ENCODE measurements at places on chromosomes 3 and 15.

DNA sequence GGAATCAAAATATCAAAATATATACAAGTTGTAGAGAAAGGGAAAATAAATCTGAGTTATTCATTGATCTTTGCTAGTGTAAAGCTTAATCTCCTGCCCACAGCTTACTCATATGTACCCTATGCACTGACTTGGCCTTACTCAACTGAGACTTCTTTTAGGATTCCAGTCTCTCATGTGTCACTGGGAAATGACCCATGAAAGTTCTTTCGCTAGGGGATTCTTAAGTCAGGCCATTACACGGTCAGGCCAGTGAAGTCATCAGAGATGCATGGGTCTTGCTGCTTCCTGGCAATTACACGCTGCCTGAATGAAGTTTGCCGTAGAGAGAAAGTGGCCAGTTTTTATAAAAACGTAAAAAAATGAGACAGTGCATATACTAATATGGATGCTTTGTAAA lies 20.7 kb upstream of the LPP start:
- DNase-seq = no peak

DNA sequence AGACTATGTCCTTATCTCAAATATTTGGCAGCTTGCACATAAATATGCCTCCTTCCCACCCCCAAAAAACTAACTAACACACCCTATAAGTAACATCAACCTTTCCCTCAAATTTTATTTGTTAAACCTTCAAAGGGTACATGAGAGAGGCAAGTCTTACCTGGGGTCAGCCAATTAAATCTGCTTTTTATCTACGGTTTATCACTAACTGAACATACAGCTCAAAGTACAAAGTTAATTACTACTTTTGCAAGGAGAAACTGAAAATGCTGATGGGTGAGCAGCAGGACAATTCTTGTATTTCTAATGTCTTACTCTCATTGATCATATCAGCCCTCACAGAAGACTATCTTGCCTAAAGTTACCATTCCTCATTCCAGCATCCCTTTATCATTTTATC lies 34.6 kb downstream of the MTHFS start:
- DNase-seq = no peak

- DNase-seq = no peak
These were observed 12.2 kb upstream of the POLR2M start for GRCh38 chr15:57694279-57694678.

GRCh38 chr3:45343947-45344346 lies 44.4 kb upstream of the LARS2 start:
- no peak for DNase-seq

GRCh38 chr3:112582244-112582874 lies 20.5 kb downstream of the SLC35A5 start:
- DNase-seq = peak; percentile 61

DNA sequence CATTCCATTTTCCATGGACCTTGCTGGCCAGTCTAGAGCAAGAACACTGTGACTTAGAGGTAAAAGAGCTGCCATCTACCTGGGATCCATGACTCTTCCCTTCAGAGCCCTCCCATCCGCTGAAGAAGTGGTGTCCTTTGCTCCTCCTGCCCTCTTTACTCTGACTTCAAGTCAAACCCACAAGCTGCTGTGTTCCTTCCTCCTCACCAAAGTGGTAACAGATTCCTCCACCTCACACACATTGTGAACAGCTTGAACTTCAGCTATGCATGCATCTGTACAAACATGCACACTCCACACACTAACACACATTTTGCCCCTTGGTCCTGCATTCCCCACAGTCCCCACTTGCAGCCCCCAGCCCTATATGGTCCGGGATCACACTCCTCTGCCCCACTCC lies 990 bp downstream of the IQCF5 start:
- DNase-seq = no peak

DNA sequence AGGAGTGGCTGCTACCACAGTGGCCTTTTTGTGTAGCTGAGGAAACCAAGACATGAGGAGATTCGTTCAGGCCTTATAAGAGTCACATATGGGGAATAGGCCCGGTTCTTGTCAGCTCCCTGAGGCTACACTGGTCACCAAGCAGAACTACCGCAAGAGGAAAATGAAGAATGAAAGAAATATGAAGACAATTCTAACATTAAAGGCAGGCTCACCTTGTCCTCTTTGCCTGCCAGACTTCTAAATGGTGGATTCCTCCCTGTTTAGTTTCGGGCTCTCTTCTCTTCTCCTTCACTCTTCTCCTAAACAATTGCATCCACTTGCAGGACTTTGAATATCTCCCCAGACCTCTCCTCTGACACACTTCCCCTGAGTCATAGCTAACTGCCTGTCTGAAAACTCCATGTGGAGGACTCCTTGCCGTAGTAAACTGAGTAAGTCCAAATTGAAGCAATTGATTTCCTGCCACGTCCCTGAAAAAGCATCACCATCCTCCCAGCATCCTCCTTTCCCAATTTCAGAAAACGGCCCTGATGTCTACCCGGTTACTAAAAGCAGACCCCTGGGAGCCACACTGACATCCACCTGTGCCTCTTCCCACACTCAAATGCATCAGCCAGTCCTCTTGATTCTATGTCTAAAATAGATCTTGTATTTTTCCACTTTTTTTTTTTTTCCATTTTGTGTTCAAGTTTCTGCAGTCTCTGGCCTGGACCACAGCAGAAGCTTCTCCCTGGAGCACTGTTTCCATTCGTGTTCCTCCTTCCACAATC lies 30.3 kb upstream of the VEPH1 start:
- no peak for DNase-seq

DNA sequence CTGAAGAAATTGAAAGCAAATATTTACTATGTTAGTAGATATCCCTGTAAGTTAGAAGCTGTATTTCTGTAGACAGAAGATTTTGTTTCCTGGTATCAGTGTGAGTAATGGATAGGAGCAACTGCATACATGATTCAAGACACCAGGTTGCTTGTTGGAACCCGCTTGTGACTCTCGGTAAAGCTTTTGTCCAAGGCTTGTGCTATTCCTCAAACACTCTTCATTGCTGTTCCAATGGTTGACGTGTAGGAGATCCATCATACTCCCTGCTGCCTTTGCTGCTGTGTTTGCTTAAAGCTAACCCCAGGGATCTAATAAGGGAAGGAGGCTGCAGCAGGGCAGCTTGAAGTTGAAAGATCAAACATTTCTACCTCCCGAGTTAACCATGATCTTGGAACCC lies 160.1 kb downstream of the RSRC1 start:
- DNase-seq = no peak

GRCh38 chr15:45228931-45229330 lies 23.1 kb upstream of the SLC28A2 start:
- DNase-seq = no peak

DNA sequence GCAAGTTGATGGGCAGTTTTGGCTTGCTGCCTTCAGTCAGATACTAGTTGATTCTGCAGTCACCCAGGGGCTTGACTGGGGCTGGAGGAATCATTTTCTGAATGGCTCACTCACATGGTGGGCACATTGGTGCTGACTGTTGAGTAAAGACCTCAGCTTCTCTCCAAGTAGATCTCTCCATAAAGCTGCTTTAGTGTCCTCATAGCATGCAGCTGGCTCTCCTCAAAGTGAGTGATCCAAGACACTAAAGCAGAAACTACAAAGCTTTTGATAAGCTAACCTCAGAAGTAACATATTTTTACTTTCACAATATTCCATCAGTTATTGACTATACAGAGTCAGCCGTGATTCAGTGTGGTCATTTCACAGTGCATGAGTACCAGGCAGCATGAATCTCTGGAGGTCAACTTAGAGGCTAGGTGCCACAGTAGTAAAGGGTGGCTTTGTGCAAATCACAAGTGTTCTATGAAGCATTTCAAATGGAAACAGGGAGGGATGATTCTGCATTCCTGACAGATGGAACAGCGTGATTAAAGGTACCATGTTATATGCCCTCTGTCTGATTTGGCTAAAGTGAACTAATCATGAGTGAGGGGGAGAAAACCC lies 24.3 kb upstream of the ATP8B4 start:
- DNase-seq = no peak

GRCh38 chr3:72118628-72119027 lies 333.7 kb upstream of the PROK2 start:
- no peak for DNase-seq

DNA sequence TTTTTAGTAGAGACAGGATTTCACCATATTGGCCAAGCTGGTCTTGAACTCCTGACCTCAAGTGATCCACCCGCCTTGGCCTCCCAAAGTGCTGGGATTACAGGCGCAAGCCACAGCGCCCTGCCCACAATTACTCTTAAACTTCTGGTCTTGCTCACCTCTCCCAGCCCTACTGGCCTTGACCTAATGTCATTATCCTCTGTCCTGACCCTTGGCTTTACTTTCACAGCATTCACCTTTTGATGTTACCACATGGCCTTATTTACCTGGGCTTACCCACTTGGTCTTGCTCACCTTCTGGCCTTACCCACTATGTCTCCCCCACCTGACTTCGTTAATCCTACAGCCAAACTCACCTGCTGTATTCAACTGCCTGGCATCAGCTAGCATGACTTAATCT lies 105.9 kb downstream of the IL12A start:
- no peak for DNase-seq

GRCh38 chr3:181739628-181740027 lies 27.9 kb downstream of the SOX2 start:
- DNase-seq = peak; percentile 74
